Activated CD4-positive, alpha-beta T cell treated with anti-CD3 and anti-CD28 coated beads, Interleukin-2, amount 50 U/mL, for 16 hours (primary cell): ENCODE measurements at places on chromosomes 2 and 18.

- DNase-seq = peak; percentile 82
Measured at GRCh38 chr2:162072181-162072702, 1.8 kb downstream of the DPP4 start.

DNA sequence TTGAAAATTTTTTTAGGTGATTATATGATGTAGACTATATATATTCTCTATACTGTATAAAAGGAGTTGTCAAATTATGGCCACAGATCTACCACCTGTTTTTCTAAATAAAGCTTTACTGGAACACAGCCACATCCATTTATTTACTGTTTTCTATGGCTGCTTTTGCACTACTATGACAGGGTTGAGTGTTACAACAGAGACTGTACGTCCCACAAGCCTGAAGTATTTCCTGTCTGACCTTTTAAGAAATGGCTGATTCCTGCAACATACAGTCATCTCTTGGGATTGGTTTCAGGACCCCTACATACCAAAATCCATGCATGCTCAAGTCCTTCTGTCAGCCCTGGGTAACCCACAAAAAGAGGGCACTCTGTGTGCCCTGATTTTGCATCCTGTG lies 508.3 kb downstream of the TSN start:
- no peak for DNase-seq

DNA sequence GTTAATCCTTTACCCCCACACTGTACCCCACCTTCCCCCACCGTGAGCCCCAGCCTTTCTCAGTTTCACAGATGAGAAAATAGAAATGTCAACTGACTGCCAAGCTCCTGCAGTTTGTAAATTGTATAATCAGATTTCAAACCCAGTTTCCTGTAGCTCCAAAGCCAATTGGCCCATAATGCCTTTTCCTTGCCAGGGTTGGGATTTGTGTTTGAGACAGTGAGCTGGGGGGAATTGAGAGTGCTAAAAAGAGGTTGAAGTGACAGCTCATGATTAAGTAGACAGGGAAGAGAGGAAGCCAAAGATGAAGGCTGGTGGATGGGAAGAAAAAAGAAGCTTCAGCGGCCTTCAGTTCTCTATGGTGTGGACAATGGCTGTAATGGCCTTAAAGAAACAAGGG lies 10.7 kb downstream of the OSBPL6 start:
- no peak for DNase-seq

DNA sequence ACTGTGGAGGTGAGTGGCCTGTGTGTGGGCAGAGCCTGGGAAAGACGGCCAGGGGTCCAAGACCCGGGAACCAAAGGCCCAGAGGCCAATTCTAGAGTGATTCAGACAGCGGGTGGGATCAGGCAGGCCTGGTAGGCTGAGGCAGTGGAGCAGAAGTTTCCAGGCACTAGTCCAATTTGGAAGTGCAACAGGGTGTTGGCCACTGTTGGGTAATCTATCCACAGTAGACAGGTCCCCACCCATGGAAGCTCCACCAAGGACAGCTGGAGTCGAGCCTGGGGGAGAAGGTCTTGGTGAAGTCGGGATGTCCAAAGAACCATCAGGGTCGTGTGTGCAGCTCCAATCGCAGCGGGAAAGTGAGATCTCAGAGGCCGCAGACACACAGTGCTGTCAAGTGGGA lies 125.8 kb upstream of the COPS8 start:
- no peak for DNase-seq

GRCh38 chr2:240199133-240199870 lies 58.8 kb upstream of the OTOS start:
- DNase-seq = no peak
